ENCODE measurements at places on chromosomes 4 and X.

DNA sequence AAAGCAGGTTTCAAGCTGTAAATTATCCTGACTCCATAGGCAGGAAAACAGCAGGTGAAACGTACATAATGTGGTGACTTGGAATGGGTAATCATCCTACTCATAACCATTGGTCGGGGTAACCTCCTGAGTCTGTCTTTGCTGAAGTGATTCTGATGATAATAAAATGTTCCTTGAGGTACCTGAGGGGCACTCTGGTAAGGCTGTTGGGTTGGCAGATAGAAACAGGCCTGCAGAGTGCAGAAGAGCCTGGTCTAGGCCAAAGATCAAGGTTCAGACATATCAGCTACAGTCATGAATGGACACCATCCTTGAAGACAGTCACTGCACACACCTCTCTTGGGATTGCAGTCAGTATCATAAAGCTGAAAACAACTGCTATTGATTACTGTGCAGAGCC, 174.7 kb upstream of the RPL34 start:
- DNase-seq, result no peak

DNA sequence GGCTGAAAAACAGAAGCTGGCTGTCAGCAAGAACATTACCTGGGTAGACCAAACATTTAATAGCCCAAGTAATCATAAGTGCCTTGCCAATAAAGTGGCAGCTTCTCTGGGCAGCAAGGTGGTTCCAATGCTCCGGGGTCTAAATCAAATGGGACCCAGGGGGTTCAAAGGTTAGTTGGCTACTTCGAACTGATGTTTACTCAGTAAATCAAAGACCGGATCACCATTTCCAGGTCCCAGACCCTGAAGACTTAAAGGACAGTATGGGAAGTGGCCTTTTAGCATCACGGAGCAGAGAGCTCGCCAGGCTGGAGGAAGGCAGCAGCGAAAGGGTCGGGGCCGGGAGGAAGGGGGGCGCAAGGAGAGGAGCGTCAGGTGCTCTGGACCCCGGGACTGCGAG, 1.0 kb downstream of the SH3KBP1 start:
- no peak for DNase-seq

DNA sequence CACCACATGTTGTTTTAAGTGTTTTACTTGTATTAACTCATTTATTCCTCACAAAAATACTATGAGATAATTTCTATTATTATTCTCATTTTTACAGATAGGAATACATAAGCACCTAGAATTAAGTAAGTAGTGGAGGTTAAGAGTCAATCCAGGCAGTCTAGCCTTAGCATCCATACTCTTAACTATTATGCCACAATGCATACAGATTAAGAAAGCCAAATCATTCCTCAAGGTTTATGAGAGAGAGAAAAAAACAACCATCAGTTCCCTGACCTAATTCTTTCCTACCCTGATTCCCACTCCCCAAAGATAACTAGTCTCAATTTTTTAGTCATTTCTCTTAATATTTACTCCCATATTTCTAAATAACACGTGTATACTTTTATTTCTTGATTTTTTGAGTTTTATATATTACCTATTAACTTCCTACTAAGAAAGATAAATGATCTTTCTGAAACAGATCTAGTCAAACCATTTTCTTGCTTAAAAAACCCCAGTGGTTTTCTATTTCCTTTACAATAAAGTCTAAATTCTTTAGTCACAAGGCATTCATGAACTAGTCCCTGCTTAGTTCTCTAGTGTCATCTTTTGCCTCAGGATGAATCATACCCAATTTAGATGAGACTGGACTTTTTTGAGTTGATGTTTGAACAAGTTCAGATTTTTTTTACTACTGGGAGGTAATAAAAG, 16.0 kb downstream of the UBA6 start:
- DNase-seq, result no peak

DNA sequence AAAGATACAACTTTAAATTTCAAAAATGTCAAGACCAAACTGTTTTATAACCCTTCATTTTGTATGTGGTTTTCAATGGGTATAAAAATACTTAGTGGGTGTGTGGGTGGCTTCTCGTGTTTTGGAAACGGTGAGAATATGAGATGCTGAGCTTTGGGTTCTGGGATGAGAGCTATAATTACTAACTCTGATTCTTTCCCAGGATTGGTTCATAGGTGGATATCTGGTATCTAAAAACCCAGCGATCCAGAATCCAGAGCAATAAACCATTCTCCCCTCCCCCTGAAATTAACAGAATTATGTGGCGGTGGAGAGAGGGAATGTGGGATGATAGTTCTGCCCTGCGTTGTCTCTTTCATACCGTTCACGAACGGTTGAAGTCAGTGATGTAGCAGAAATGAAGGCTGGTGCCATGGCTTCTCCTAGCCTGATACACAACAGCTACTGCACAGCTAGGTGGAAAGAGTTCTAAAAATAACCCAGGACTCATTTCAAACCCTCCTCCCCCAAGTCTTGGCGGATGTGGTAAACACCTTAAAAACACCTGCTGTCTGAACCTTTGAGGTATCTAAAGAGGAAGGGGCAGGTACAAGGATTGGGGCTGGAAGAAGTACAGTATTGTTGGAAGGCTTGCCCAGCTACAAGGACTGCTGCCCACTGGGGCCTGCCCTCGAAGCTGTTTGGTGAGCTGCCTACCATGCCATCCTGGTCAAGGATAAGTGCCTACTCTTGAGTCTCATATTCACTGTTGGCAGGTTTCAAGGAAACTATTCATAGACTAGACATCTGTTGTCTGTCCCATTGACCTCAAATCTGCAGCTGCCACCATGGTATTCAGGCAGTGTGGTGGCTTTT, 44.5 kb downstream of the SEPTIN11 start:
- no peak for DNase-seq

DNA sequence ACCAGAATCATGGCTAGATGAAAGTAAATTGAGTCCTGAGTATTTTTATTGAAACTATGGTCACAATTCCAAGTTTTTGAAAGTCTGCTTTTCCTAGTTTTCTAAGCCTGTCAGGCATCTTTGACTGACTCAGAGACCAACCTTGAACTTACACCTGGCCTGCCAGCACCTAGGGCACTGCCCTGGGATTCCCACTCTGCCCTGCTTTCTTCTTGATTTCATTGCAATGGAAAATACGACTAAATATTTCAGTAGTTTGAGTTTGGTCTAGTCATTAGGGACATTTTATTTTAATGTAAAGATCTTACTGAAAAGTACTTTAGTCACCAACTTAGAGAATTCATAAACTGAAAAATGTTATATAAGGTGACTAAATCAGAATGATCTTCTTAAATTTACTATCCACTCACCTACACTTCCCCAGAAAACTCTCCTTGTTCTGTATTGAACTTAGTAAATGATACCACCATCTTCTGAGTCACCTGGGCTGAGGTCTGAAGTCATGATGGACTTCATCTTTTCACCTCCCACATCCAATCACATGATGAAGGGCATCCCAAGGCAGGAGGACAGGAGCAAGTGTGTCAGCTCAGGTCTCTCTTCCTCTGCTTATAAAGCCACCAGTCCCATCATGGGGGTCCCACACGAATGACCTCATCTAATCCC, 11.6 kb upstream of the PYURF start:
- DNase-seq, result no peak

GRCh38 chrX:139692506-139692849, 15.5 kb downstream of the MCF2 start:
- no peak for DNase-seq

GRCh38 chr4:127352220-127353113, 280.3 kb upstream of the INTU start:
- DNase-seq, result no peak

GRCh38 chrX:111467896-111468295, 43.5 kb upstream of the SERTM2 start:
- DNase-seq, result no peak

DNA sequence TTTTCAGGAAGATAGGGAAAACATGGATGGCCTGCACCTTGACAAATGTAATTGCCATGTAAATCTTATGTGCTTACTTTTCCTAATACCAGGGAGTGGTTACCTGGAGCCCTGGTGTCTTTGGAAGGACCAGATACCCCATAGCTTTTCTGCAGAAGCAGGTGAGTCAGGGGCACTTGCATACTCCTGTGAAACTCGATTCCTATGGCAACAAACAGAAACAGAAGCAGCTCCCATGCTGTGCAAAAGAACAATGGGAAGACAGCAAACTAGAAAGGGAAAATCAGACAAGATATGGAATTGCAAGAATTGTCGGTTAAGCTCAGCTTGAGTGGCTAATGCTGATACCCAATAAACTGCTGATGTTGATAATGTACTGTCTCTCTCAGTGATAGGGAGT, 117.4 kb upstream of the AFF2 start:
- no peak for DNase-seq

Measured in NCI-H2227 treated with DMSO at 0.1 percent for 48 hours (cell line).